NCI-H226 (cell line): ENCODE measurements at places on chromosomes 5 and 9.

DNA sequence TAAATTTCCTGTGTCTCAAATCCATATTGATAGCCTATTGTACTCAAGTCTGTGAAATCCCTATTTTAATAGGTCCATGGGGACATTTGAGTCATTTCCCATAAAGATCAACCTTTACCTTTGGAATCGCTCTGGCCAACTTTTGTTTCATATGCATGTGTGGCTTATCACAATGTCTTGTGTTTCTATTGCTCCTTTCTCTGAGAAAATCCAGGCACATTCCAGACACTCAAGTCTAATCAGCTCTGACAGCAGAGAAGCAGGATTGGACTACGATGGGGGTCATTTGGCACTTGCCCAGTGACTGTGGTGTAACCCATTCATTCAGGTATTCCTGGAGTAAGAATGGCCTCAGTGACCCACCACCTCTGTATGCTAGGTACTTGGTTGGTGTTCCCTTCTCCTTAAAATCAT, 48.4 kb downstream of the ACTBL2 start:
- peak; percentile 60 for DNase-seq

- no peak for DNase-seq
Observed at GRCh38 chr5:1642621-1643061, 118.9 kb upstream of the LPCAT1 start.

- DNase-seq = no peak
Observed at GRCh38 chr5:138972230-138972629, 97.1 kb upstream of the LRRTM2 start.

GRCh38 chr9:27436234-27436633, 87.9 kb upstream of the IFNK start:
- DNase-seq = no peak

DNA sequence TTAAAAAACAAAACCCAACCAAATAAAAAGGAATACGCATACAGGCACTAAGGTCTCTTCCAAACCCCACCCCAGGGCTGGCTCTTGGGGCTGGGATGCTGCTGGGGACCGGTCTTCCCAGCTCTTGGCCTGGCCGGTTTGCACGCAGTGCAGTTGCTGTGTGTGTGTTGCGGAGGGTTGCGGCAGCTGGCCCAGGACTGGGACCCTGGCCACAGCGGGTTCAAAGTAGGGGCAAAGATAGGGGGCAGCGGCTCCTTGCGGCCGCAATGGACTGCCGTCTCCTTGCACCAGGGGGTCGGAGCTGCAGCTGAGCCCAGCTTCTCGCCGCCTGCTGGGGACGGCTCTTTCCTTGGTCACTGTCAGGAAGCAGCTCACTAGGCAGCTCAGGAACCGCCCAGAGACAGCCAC, 5.0 kb downstream of the DMRT3 start:
- no peak for DNase-seq

DNA sequence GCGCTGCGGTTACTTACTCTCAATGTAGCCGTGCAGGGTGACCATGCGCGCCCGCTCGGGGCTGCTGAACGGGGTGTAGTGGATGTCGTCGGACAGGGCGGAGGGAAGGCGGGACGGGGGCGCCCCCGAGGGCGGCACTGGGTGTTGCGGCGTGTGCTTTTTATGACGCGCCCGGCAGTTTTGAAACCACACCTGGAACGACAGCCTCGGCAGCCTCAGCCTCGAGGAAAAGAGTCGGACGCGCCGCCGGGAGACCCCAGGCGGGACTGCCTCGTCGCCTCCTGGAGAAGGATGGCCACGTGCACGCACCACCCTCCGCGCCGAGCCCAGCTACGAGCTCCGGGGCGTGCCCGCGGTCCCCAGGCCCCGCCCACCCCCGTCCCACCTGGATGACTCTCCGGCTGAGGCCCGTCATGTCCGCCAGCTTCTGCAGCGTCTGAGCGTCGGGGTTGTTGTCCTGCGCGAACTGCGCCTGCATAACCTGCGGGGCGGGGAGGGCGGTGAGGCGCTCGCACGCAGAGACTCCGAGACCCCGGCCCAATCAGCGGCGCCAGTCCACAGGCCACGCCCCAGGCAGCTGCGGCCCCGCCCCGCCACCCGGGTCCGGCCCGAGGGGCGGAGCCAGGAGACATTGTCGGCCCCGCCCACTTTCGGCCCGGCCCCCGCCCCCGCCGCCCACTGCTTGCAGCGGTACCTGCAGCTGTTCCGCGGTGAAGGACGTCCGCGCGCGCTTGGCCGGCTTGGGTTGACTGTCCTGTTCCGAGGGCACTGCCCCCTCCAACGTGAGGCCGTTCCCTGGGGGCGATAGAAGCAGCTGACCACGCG, 15.0 kb downstream of the LHX6 start:
- peak; percentile 66 for DNase-seq
